MG63 (cell line): ENCODE measurements at places on chromosomes 13 and 19.
A peak's percentile ranks its signal among the peaks of the same experiment; 100 is the strongest.

DNA sequence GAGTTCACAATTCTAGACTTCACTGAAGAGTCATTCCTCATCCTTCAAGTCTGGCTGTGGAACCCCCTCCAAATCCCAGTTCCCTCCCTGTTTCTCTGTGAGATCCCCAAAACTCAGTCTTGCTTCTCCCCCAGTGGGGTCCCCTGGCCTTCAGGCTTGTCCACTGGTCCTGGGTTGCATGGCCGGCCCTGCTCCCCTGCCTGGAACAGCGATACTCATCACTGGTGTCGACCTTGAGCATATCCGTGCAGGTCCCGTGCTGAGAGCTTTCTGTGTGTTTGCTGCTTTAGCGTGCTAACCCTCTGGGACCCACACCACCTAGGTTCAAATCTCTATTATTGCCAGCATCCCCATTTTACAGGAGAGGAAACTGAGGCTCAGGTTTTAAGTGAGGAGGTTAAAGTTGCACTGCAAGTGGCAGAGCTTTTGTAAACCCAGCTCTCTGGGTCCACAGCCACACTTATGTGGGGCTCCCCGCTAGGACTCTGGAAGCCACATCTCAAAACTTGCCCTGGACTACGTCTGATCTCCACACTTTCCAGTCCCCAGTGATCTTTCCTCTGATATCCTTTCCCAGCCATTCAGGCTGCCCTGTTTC, 15.5 kb downstream of the LIPE start:
- DNase-seq: no peak

- DNase-seq: no peak
Observed at GRCh38 chr13:67829641-67830040, 599.5 kb upstream of the PCDH9 start.

DNA sequence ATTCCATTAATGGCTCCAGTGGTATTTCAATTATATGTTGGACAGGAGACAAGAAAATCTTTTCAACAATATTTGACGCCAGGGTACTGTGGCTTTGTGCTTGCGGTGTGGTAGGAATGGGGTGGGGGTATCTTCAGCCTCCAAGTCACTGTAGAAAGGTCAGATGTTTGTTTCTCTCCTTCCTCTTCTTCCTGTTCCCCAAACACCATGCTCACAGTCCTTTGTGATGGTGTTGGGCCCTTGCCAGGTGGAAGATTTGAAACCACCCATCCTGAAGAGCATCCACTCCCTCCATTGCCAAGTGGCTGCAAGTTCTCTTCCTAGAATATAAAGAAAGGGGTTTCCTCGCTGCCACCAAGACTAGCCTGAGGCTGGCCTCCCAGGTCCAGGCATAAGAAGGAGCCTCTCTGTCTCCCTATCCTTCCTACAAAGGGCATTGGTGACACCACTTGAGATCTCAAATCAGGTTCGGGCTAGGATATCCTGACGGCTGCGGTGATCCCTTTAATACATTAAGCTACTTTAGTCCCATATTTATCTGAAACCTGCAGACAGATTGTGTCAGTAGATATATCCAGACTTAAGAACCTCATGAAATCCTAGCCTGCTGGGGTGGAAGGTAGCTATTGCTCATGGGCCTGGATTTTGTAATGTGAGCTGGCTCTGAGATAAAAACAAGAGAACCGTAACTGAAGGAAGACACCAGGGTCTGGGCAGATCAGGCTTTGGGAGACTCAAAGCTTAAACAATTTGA, 64.3 kb upstream of the SIAH3 start:
- no peak for DNase-seq

DNA sequence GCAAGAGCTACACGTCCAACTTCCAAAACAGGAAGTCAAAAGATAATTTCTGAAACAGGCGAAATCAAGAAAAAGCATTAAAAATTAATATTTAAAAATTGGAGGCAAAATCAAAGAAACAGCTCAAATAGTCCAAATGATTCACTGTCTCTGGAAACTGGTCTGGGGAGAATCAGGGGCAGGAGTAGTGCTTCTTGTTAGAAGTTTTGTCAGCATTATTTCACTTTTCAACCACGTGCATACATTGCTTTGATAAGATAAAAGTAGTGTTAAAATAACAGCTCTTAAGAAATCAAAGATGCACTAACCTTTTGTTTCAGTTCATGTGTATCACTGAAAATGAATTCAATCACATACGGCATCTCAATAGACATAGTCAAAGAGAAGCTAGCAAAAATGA, 53.8 kb downstream of the PARP4 start:
- DNase-seq: no peak

GRCh38 chr13:50526661-50527071, 316.8 kb downstream of the DLEU7 start:
- no peak for DNase-seq

GRCh38 chr13:101144808-101145419, 271.4 kb downstream of the NALCN start:
- DNase-seq: no peak

GRCh38 chr13:110127986-110128511, 178.9 kb downstream of the COL4A1 start:
- no peak for DNase-seq

DNA sequence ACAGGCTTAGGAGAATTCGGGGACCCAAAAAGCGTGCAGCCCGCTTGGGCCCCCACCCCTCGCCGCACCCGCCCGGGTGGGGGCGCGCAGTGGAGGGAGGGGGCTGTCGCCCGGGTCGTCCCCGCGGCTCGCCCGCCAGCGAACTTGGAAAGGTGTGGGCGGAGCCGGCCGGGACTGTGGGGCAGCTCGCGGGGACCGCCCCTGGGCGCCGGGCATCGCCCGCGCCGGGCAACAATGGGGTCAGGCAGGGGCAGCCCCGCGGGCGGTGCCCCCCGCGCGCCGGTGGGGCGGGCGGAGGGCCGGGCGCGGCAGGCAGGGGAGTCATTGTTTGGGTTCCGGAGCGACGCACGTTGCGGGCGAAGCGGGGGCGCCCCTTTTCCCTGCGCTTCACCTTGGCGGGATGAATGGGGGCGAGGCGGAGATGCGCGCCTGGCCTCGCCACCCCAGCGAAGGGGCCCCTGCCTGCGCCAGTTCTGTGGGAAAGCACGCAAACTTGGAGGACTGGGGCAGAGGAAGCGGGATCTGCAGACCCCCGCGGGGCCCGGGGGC, 647 bp upstream of the KLF12 start:
- peak; percentile 62 for DNase-seq

DNA sequence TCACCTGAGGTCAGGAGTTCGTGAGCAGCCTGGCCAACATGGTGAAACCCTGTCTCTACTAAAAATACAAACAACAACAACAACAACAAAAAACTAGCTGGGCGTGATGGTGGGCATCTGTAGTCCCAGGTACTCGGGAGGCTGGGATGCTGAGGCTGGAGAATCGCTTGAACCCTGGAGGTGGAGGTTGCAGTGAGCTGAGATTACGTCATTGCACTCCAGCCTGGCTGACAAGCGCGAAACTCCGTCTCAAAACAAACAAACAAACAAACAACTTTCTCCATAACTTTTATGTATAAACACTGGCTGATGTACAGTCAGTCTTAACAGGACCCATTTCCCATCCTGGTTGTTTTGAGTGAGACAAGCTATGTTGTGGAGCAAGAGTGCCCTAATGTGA, 5.8 kb upstream of the CYP4F8 start:
- DNase-seq: no peak

DNA sequence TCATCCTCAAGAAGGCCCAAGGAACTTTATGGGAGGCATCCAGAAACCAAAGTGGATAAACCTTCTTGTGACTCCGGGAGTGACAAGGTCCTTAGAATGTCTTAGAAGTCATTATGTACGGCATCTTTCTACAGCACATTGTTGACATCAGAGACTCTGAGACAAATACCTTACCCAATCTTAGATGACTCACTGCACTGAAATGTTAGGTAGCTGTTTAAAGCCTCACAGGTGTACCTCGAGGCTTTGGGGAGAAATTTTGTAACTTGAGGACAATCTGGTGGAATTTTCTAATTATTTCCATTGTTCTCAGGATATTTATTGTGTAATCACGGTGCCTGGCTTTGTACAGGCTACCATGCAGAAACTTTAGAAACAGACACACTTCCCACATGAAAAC, 14.8 kb upstream of the LGALS13 start:
- no peak for DNase-seq

- DNase-seq: no peak
Observed at GRCh38 chr19:45418802-45419201, 4.9 kb downstream of the ERCC1 start.

DNA sequence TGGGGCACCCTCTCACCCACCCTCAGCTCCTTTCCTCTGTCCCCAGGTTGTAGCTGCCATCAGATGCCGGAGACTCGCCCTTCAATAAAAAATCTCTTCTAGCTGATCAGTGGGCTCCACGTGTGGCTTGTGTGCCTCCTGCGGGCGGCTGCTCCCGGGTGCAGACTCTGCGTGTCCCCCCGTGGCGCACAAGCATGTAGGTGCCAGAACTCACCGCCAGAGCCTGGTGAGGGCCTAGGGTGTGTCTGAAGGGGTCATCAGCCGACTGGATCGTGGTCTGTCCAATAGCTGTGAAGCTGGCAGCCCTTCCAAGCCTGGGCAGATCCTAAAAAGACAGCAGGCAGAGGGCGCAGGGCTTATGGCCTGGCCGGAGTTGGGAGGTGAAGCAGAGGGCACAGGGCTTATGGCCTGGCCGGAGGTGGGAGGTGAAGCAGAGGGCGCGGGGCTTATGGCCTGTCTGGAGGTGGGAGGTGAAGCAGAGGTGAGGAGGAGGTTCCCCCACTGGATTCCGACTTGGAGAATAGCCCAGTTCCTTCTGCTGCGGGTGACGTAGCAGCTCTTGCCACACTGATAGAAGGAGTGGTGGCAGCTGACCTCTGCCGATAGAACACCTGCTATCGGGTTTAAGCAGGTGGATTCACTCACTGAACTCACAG, 11.7 kb downstream of the NOP53 start:
- DNase-seq: no peak

DNA sequence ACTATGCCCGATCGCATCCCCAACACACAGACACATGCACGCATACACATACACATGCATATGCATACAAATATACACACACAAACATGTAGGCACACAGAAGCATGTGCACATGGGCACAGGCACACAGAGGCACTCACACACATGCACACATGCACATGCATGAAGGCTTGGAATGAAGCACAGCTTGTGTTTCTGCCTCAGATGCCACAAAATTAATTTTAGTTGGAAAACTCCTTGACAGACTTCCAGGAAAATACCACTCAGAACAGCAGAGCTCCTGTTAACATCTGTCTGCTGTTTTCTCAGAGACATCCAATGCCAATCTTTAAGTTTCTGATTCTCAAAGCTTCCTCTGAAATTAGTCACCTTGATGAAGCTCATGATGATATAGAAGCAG, 532.7 kb downstream of the RFC3 start:
- DNase-seq: no peak

- DNase-seq: no peak
Observed at GRCh38 chr13:48201044-48201443, 32.0 kb upstream of the ITM2B start.

- DNase-seq: no peak
Observed at GRCh38 chr13:43767341-43767931, 19.3 kb downstream of the ENOX1 start.
